ENCODE measurements at places on chromosomes 2 and 18. TPM values are rescaled to one million over a fixed set of nuclear protein-coding genes. Genes with fewer than 3 reads are reported as not detected.

- H3K27me3 ChIP-seq, result no peaks in the 10 kb centered on the region
- H3K4me3 ChIP-seq, result no peak overlapping the region
- H3K4me1 ChIP-seq, result no peaks in the 10 kb centered on the region
- H3K27ac ChIP-seq, result no peak overlapping the region
- H3K36me3 ChIP-seq, result no peaks in the 10 kb centered on the region
These were observed 11.9 kb downstream of the IL1B start for GRCh38 chr2:112824694-112825085.

- H3K27ac ChIP-seq, result no peak overlapping the region
- no peaks in the 10 kb centered on the region for H3K36me3 ChIP-seq
- no peaks in the 10 kb centered on the region for H3K4me1 ChIP-seq
- DNase-seq, result no peak
- no peaks in the 10 kb centered on the region for H3K27me3 ChIP-seq
- H3K4me3 ChIP-seq, result no peak overlapping the region
These were observed 6.6 kb downstream of the RIT2 start for GRCh38 chr18:43108882-43109281.

ACADL gene
- total RNA-seq, result 50.3 TPM

- no peak overlapping the region for H3K27ac ChIP-seq
- H3K27me3 ChIP-seq, result no peaks in the 10 kb centered on the region
- no peak overlapping the region for H3K4me3 ChIP-seq
- no peaks in the 10 kb centered on the region for H3K36me3 ChIP-seq
- H3K4me1 ChIP-seq, result no peaks in the 10 kb centered on the region
- DNase-seq, result no peak
These were observed 110.5 kb downstream of the PKP4 start for GRCh38 chr2:158567208-158567607.

DNA sequence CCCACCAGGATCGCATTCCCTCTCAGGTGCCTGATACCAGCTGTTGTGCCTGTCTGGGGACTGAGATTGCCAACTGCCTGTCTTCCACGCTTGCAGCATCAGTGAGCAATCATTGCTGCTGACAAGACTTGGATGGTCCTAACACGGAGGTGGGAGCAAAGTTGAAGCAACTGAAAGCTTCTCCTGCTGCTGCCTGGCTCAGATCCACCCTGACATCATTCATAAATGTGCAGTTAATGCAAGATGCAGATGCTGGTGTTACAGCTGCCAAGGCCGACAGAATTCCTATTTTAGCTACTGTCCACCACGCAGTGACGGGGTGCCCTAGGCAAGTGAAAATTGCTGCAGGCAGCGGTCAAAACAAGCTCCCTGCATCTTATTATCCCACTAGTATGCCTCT is 131.4 kb downstream of the VWC2L start:
- H3K27ac ChIP-seq, result no peak overlapping the region
- no peaks in the 10 kb centered on the region for H3K4me1 ChIP-seq
- no peak for DNase-seq
- no peak overlapping the region for H3K4me3 ChIP-seq

MARCHF4 gene
- total RNA-seq, result not detected

GRCh38 chr2:14831458-14831857 is 198.9 kb downstream of the LRATD1 start:
- no peaks in the 10 kb centered on the region for H3K4me1 ChIP-seq
- no peaks in the 10 kb centered on the region for H3K36me3 ChIP-seq
- no peak for DNase-seq

DSG4 gene
- not detected for total RNA-seq

GRCh38 chr2:225065882-225066281 is 23.6 kb upstream of the DOCK10 start:
- H3K27me3 ChIP-seq, result no peaks in the 10 kb centered on the region
- H3K4me3 ChIP-seq, result no peak overlapping the region
- H3K36me3 ChIP-seq, result no peaks in the 10 kb centered on the region
- no peak overlapping the region for H3K27ac ChIP-seq

CHRNG gene
- not detected for total RNA-seq

GRCh38 chr2:88563129-88563528 is 64.1 kb downstream of the EIF2AK3 start:
- H3K4me3 ChIP-seq, result no peak overlapping the region
- no peaks in the 10 kb centered on the region for H3K4me1 ChIP-seq
- DNase-seq, result no peak
- H3K36me3 ChIP-seq, result no peaks in the 10 kb centered on the region
- H3K27me3 ChIP-seq, result no peaks in the 10 kb centered on the region
- no peak overlapping the region for H3K27ac ChIP-seq

DNA sequence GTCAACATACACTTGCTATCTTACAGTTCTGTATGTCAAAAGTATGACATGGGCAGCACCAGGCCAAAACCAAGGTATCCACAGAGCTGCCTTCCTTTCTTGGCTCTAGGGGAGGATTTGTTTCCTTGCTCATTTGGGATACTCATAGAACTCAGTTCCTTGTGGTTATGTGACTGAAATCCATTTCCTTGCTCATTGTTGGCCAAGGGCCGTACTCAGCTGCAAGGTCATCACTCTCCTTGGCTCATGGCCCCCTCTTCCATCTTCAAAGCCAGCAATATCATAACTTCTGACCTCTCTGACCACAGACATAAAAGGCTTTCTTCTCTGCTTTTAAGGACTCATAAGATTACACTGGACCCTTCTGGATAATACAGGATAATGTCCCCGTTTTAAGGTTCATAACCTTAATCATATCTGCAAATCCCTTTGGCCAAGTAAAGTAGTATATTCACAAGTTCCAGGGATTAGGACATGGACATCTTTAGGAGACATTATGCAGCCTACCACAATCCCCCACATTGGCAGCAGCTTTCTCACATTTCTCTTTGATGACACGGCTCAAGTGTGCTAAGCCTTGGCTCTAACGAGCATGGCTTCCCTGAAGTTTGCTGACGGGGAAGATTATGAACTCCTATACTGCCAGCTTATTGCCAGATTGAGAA is 20.9 kb downstream of the TMEM237 start:
- no peaks in the 10 kb centered on the region for H3K4me1 ChIP-seq
- H3K27me3 ChIP-seq, result no peaks in the 10 kb centered on the region
- no peak overlapping the region for H3K4me3 ChIP-seq
- no peak overlapping the region for H3K27ac ChIP-seq
- no peaks in the 10 kb centered on the region for H3K36me3 ChIP-seq

DNA sequence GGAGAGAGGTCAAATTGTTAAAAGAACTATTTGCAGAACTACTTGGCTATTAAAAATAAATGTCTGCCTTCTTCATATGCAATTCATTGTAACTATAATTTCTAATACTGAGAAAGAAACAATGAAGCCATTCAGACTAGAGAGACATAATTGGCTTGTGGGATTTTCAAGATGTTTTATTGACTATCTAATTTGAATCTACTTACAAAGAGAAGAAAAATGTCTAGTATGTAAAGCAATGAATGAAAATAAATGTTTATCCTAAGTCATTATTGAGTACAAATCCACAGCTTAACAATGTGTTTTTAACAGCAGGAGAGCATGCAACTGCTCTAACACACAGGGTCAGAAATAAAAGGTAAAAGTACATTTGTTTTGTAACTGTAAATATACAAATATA is 19.2 kb downstream of the RMP24 start:
- no peak for DNase-seq
- no peaks in the 10 kb centered on the region for H3K27me3 ChIP-seq
- peaks cover 3% of the 10 kb centered on the region for H3K36me3 ChIP-seq
- H3K4me1 ChIP-seq, result no peaks in the 10 kb centered on the region
- H3K4me3 ChIP-seq, result no peak overlapping the region
- H3K27ac ChIP-seq, result no peak overlapping the region

DNA sequence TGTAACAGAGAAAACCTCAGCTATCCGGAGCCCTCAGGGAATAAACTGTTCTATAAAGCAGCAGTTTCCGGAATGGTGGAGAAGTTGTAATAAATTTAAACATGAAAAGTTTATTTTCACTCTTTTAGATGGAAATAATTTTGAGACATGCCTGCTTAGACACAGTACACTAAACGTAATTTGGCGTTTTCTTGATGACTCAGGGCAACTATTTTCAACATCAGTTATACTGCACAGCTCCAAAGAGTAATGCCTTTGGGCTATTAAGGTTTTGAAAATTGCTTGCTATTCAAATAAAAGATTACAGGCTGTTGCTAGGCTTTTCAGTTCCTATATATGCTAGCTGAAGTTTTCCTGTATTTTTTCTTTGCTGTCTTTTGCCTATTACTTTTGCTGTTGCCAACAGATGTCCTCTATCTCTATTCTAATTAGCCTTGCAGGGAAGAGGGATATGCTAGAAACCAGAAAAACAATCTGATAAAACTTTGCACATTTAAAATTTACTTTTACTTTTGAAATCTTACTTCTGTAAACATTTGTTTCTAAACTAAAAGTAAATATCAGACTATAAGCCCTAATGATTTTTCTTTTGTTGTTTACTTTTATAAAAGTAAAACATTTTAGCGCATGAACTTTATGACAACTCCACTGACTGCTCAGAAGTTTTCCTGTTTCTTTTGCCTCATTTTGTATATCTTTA is 113.4 kb upstream of the WDSUB1 start:
- no peaks in the 10 kb centered on the region for H3K4me1 ChIP-seq
- H3K27me3 ChIP-seq, result no peaks in the 10 kb centered on the region
- DNase-seq, result no peak
- no peaks in the 10 kb centered on the region for H3K36me3 ChIP-seq
